ENCODE measurements at places on chromosomes 1 and 21.
A peak's percentile ranks its signal among the peaks of the same experiment; 100 is the strongest.

DNA sequence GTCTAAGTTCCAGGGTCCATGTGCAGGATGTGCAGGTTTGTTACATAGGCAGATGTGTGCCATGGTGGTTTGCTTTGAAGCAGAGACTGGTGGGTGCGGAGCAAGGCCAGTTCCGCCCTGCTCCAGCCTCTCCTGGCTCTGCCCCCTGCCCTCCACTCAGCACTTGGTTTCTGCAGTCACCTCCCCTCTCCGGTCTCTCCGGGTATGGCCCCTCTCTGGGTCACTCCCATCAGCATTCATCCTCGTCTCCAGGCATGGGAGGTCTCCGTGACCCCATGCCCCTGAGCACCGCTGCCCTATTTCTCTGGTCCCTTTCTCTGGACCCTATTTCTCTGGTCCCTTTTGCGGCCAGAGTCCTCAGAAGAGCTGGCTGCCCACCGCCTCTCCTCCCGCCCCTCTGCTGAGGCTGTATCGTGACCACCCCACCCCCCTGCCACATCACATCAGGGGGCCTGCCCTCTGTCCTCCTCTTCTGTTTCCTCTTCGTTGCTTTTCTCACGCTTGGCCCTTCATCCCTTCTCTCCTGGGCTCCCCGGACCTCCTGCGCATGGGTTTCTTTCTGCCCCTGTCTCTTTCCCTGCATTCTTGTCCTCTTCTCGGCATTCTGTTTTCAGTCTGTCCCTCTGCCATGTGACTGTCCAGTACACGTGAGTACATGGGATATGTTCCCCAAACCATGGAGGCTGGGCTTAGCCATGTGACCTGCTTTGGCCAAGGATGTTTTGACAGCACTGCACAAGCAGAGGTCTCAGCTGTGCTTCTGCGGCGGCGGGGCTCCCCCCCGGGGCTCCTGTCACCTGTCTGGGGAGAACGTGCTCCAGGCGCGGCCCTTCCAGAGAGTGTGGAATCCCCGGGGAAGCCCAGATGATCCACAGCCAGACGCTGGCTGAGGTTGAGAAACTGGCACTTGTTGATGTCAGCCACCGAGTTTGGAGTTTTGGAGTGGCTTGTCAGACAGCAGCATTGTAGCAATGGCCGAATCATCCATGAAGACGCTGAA lies 54.4 kb upstream of the C1orf174 start:
- DNase-seq: no peak

- DNase-seq: no peak
Observed at GRCh38 chr21:14388282-14388681, 5.3 kb upstream of the HSPA13 start.

DNA sequence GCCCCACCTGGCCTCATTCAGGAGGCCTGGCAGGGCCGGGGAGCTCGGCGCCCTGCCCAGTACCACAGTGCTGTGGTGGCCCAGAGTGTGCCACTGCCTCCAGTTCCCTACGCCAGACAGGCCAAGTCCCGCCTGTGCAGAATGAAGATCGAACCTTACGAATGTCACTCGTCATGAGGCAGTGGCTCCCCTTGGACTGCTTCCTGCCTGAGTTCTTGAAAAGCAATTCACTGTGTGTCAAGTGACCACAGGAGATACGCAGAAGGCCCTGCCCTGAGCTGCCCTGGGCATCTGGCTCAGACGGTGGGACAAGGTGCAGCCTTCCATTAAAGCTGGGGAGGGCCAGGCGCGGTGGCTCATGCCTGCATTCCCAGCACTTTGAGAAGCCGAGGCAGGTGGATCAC lies 49.6 kb upstream of the LRP8 start:
- no peak for DNase-seq

DNA sequence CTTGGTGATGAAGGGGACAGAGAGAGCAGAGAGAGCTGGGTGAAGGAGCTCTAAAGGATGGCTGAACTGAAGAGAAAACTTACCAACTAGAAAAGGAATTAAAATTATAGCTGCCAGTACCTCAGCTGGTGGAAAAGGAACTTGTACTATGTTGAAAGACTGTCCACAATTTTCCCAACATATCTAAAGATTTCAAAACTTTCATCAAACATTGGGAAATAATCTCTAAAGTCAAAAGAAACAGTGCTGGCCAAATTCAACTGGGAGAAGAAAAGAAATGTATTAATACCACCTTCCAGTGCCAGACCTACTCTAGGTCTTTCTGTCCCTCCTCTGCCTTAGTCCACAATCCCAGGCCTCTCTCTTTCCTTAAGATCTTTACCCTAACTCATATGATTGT lies 6.1 kb downstream of the SMG5 start:
- DNase-seq: no peak

DNA sequence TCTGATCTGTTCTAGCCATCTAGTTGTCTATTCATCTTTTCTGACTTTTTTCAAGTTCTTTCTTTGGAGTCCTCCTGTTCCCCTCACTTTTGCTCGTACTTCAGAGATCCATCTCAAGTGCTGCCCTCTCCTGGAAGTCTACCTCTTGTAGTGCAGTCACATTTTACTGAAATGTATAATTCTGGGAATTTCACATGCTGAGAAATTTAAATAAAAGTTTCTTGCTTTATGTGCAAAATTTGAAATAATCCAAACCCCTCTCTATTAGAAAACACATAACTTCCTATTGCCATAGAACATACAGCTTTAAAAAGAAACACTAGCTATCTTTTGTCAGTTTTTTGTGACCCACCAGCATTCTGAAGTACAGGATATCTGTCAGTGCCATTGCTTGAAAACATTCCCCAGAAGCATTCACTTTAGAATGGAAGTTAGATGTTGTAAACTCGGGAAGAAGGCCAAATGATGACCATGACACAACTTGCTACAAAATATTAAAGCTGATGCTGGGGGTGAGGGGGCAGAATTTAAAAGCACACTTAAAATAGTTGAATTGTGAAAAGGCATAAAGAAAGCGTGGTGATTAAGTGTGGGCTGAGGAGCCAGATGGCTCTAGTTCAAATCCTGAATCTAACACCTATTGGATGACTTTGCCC lies 22.0 kb downstream of the RLF start:
- no peak for DNase-seq

- no peak for DNase-seq
Observed at GRCh38 chr1:87799451-87799850, 470.8 kb downstream of the LMO4 start.

DNA sequence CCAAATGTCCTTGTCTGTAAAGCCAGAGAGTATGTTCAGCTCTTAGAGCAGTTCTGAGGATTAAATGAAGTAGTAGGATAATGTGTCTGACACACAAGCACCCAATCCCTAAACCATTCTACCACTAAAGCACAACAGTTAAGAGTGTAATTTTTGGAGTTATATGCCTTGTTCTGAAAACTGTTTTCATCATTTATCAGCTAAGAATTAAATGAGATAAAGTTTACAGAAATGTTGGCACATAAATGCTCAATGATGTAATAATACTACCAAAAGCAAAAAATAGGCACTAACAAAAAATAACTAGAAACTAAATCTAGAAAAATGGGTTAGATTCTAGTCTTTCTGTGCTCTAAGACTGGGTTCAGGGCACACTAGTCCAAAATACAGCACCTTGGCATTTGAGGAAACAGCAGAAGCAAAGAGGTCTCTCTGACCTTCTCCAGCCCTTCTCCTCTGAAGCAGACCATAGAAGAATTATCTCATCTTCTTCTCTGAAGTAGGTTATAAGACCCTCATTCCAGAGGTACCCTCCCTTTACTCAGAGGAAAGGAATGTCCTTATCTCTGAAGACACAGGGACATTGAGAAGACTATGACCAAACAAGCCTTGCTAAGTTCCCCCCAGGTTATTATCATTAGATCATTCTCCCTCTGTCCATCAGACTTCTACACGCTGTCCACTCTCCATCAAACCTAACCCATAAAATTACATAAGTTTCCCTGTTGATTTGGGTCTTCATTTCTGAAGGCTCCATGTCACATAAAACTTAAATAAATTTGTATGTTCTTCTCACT lies 20.6 kb downstream of the ABL2 start:
- no peak for DNase-seq

GRCh38 chr1:215279682-215280081 lies 197.1 kb downstream of the KCNK2 start:
- DNase-seq: no peak

GRCh38 chr1:21814241-21814918 lies 2.3 kb downstream of the LDLRAD2 start:
- DNase-seq: peak; percentile 58

- no peak for DNase-seq
Observed at GRCh38 chr1:155195201-155196102, 12.2 kb downstream of the THBS3 start.

GRCh38 chr1:27161594-27161993 lies 6.7 kb upstream of the SLC9A1 start:
- no peak for DNase-seq

- no peak for DNase-seq
Observed at GRCh38 chr1:45979778-45980176, 152.7 kb downstream of the PIK3R3 start.

- no peak for DNase-seq
Observed at GRCh38 chr1:19536519-19536918, 51.2 kb upstream of the CAPZB start.

DNA sequence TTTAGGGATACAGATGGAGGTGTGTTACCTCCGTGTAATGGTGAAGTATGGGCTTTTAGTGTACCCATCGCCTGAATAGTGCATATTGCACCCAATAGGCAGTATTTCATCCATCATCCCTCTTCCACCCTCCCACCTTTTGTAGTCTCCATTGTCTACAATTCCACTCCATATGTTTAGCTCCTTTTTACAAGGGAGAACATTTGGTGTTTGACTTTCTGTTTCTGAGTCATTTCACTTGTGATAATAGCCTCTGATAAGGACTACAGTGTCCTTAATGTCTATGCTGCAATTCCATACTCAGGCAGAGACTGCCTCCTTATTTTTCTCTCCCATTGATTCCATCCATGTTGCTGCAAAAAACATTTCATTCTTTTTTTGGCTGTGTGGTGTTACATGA lies 48.7 kb downstream of the OVGP1 start:
- DNase-seq: no peak

- DNase-seq: no peak
Observed at GRCh38 chr1:240652961-240653409, 41.0 kb upstream of the GREM2 start.

- no peak for DNase-seq
Observed at GRCh38 chr1:117644696-117645311, 39.0 kb downstream of the TENT5C start.

GRCh38 chr1:171243878-171244277 lies 4.4 kb upstream of the FMO1 start:
- DNase-seq: no peak

GRCh38 chr1:97243973-97244560 lies 522.5 kb downstream of the PTBP2 start:
- DNase-seq: no peak

DNA sequence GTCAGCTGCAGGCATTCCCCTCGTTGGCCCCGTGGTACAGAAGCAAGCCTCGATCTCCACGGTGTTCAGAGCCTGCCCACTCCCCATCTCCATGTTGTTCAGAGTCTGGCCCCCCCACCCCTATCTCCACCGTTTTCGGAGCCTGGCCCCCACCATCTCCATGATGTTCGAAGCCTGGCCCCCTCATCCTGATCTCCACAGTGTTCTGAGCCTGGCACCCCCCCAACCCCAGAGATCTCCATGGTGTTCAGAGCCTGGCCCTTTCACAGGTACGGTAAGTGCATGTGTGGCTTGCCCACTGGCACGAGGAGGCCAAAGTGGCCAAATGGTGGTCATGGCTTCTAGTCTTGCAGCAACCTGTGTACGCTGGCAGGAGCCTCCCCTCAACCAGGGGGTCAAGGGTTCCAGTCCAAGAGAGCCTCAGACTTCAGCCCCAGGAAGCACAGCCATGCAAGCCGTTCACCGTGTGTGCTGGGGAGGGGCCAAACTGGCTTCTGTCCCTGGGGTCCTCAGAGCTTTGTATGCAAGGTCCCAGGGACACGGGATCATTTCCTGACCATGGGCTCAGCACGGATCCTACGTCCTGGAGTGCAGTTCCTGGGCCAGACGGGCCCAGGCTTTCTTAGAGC lies 13.3 kb upstream of the PCBP3 start:
- DNase-seq: no peak

DNA sequence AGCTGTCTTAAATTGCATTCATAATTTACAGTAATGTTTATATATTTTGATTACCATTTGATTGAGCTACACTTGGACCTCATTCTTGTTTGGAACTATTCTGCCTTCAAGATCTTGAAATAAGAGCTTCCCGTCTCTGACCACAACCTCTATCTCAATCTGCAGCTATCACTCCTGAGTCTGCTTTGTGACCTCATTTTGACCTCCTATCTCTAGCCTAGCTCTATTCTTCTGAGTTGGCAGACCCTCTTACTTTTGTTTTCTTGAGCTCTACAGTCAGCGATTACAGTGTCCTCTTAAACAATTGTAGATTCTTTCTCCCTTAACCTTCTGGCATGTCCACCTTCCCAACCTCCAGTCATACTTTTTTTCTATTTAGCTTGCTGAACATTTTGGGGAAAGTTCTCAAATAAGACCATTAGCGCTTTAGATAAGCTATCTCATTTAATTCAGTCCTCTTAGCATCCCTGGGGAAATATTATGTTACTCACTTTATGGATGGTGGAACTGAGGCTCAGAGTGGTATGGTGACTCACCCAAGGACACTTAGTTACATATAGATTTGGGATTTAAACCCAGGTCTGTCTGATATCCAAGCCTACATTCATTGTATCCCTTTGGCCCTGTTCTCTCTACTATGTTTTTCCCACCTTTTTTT lies 19.1 kb downstream of the RPAP2 start:
- no peak for DNase-seq

DNA sequence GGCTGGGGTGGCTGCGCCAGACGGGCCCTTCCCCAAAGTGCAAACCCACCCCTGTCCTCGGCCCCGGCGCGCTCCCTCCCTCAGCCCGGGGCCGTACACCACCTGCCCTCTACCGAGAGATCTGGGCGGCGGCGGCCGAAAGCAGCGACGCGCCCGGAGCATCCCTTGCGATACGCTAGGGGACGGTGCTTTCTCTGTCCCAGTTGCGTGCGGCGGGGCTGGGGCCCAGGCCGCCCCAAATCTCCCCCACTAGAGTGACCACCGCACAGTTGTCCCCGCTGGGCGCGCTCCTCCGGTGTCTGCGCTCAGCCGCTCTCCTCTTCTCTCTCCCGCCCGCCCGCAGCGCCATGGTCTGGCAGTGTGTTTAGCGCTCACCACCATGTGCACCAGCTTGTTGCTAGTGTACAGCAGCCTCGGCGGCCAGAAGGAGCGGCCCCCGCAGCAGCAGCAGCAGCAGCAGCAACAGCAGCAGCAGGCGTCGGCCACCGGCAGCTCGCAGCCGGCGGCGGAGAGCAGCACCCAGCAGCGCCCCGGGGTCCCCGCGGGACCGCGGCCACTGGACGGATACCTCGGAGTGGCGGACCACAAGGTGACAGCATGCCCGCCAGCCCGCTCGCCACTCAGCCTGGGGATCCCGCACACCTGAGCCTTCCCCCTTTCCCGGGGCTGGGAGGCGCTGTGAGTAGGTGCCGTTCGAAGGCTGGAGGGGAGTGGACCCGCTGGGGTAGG lies 1.0 kb downstream of the ST6GALNAC5 start:
- peak; percentile 49 for DNase-seq

GRCh38 chr1:247574664-247575063 lies 13.5 kb upstream of the OR2G2 start:
- no peak for DNase-seq

GRCh38 chr1:54869173-54869851 lies 17.7 kb downstream of the DHCR24 start:
- no peak for DNase-seq

- DNase-seq: no peak
Observed at GRCh38 chr21:40534886-40535285, 312.1 kb downstream of the DSCAM start.

All from femur (tissue), 1 donor.